ENCODE measurements at places on chromosomes 4 and X.

GRCh38 chr4:45316257-45316656 lies 589.9 kb upstream of the GNPDA2 start:
- no peak for DNase-seq

DNA sequence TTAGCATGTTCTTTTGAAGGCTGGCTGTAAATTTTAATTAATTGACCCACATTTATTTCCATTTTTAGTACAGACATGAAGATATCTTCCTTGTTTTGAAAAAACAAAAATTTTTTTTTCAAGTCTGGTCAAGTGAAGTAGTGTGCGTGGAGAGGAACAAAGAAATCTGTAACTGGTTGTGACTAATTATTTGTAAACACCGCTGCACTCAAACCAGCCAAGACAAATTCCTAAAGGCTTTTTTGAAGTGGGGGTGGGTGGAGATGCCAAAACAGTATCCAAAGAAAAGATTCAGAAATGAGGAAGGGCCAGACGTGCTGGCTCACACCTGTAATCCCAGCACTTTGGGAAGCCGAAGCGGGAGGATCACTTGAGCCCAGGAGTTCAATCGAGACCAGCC lies 88.3 kb downstream of the SHROOM2 start:
- no peak for DNase-seq

- DNase-seq, result no peak
Observed at GRCh38 chr4:47737326-47737725, 100.5 kb downstream of the CORIN start.

DNA sequence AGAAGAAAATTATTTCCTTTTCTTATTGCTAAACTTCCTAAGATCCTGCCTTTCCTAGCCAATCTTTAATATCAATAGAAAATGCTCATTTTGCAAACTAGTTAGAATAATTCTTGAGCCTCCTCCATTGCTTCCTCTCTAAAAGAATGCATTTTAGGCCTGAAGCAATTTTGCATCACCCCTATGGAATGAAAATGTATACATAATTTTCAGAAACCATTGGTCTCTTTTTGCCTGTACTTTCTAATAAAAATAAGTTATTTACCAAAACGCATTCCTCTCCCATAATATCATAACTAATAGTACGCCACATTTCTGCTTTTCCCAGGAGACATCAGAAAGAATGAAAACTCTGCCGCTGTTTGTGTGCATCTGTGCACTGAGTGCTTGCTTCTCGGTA lies 1.7 kb downstream of the MUC7 start:
- DNase-seq, result no peak

GRCh38 chrX:15939737-15940136 lies 85.1 kb upstream of the AP1S2 start:
- DNase-seq, result no peak

- DNase-seq, result no peak
Observed at GRCh38 chrX:2793752-2794151, 35.0 kb upstream of the GYG2 start.

GRCh38 chr4:41693629-41694028 lies 54.9 kb downstream of the PHOX2B start:
- DNase-seq, result no peak

- DNase-seq, result no peak
Observed at GRCh38 chr4:153234885-153235284, 30.6 kb downstream of the TRIM2 start.

GRCh38 chr4:60944060-60944459 lies 256.1 kb upstream of the ADGRL3 start:
- no peak for DNase-seq

GRCh38 chrX:12886545-12886944 lies 19.7 kb downstream of the TLR7 start:
- no peak for DNase-seq
